PC-3 (cell line): ENCODE measurements at places on chromosomes 6 and 20.

DNA sequence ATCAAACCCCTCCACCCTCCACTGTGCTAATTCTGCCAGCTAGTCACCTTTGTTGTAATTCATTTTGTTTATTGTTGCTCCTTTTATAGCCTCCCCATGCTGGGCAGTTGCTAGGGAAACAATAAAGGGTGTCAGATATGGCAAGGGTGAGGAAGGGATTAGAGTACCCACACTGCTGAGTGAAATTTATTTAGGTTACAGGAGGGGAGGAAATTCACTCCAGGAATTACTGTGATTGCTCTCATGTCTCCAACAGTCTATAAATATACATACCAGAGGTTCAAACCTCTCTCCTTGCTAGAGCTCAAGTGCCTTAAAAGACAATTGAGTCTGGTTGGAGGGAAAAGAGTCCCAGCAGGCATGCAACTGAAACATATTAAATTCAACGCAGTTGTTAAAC lies 90.6 kb upstream of the ADGRF1 start:
- DNase-seq: no peak

GRCh38 chr20:37925265-37926165 lies 22.6 kb downstream of the VSTM2L start:
- no peak for DNase-seq

DNA sequence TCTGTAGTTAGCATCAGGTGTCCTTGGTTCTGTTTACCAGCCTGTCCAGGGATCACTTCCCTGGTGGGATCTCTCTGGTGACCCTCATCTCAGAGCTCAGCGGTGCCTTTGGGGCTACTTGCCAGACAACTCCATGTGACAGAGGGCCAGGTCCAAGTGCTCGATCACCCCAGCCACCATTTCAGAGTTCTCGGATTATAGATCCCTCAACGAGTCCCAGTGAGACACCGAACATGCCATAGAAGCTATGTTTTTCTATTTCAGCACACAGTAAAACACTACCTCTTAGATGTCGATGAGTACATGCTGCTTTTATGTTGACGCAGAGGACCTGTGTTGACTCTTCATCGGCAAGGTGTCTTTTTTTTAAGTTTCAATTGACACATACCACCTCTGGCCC lies 170.1 kb upstream of the AKAP12 start:
- no peak for DNase-seq

- DNase-seq: no peak
Observed at GRCh38 chr6:14375930-14376329, 258.4 kb downstream of the CD83 start.

GRCh38 chr6:36788768-36789167 lies 50.5 kb downstream of the CPNE5 start:
- no peak for DNase-seq

DNA sequence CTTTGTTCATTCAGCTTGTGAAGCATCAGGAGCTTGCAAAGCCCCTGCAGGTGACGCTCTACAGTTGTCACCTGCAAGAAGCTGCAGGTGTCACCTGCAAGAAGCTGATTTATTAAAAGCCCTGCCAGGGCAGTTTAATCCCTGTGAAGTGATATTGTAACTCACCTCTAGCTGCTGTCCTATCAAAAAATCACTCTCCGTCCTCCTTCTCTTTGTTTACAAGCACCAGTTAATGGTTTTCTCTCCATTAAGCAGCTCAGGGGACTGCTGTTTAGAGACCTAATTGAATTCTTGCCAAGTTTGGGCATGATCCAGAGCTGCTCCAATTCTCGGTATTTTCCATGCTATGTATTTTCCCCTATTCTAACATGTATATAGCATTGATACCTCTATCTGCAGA lies 345.9 kb downstream of the ARHGAP18 start:
- DNase-seq: no peak

DNA sequence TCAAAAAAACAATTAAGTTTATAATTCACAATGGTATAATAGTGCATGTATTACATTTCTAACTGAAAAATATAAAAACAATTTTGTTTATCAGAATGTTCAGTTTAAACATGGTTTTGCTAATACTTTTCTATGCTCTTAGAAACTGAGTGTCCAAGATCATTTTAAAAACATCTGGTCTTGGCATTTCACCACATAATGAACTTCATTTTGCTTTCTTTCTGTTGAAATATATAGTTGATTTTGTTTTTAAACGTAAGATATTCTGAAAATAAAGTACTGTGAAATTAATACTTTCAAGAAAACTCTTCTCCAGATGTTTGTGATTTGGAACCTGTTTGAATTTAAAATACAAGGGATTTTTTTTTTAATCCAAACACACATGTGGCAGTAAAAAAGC lies 264.4 kb downstream of the COL12A1 start:
- DNase-seq: no peak

- DNase-seq: no peak
Observed at GRCh38 chr6:26122005-26122388, 34.8 kb downstream of the HFE start.

- DNase-seq: peak; percentile 46
Observed at GRCh38 chr20:8094415-8094818, 37.6 kb upstream of the PLCB1 start.

- no peak for DNase-seq
Observed at GRCh38 chr6:133377219-133377618, 136.1 kb downstream of the EYA4 start.

- peak; percentile 70 for DNase-seq
Observed at GRCh38 chr6:106444777-106445507, 84.4 kb downstream of the CRYBG1 start.

DNA sequence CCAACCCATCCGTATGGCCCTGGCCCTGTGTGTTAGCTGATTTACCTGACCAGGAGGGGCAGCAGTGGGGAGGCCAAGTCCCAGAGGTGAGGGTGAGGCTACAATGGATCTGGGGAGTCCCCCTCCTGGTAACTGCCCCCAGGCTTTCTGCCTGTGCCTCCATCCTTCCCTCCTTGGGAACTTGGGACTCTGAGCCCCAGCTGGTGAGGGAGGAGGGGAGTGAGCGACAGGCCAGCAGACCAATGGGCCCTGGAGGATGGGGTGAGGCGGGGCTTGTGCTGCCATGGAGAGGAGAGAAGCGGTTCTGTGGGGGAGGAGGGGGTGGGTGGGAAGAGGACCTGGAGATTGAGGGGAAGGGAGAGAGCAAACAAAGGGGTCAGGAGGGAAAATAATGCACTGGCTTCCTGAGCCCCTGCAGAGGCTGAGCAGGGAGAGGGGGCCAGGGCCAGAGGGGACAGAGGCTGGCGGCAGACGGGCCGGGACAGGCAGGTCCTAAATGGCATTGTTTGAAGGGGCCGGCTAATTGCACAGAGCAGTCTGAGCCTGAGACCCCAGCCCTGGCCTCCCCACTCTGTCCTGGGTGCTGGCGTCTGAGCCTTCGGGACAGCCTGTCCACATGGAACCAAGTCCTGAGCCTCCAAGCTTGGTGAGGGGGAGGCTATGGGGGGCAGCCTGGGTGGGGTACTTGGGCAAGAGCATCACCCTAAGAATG lies 17.5 kb downstream of the DNMT3B start:
- DNase-seq: no peak

DNA sequence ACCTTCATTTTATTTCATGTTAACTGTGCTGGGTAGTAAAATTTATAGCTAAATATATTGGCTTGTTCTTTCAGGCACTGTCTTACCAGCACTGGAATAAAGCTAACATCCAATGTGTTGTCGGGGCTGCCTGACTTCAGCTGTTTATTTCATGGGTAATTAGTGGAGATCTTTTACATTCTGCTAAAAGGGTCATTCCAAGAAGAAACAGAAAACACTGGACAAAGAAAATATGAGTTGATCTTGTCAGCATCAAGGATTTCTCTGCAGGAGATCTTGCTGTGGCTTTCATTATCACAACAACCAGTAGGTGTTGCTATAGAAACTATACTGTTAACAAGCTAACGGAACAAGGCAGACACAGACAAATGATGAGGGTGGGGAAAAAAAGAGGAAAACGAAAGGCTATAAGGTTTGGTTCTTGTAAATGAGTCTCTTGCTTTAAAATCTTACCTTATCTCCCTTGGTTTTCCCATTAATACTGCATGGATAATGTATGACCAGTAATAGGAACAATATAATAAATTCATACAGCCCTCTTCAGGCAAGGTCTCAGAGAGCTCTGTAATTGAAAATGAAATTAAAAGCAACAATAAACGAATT lies 206.8 kb downstream of the SIM1 start:
- peak; percentile 27 for DNase-seq
